ENCODE measurements at places on chromosomes 13 and 19.

DNA sequence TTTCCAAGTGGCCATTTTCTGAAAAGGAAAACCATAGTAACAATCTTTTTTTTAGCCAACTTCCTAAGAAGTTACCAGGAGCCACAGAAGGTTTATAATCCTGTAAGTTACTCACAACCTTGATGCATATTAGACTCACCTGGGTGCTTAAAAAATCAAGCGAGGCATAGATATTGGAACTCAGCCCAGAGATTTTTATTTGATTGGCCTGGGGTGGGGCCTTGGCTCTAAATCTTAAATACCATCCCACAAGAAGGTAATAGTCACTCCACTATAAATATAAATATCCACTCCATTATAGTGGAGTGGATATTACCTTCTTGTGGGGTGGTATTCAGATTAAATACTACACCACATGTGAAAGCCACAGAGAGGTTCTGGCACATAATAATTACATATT lies 429.6 kb downstream of the RFC3 start:
- no peak for DNase-seq

GRCh38 chr13:75689686-75690085 lies 53.6 kb downstream of the LMO7 start:
- DNase-seq = no peak

GRCh38 chr19:2790557-2791271 lies 5.4 kb downstream of the THOP1 start:
- DNase-seq = no peak

- peak; percentile 51 for DNase-seq
These were observed 21.4 kb upstream of the MICU2 start for GRCh38 chr13:21625366-21625765.

GRCh38 chr13:112105244-112105681 lies 38.3 kb downstream of the SOX1 start:
- no peak for DNase-seq

Measured in Daoy (cell line).